ENCODE measurements at places on chromosomes 4 and X.
A peak's percentile ranks its signal among the peaks of the same experiment; 100 is the strongest.

DNA sequence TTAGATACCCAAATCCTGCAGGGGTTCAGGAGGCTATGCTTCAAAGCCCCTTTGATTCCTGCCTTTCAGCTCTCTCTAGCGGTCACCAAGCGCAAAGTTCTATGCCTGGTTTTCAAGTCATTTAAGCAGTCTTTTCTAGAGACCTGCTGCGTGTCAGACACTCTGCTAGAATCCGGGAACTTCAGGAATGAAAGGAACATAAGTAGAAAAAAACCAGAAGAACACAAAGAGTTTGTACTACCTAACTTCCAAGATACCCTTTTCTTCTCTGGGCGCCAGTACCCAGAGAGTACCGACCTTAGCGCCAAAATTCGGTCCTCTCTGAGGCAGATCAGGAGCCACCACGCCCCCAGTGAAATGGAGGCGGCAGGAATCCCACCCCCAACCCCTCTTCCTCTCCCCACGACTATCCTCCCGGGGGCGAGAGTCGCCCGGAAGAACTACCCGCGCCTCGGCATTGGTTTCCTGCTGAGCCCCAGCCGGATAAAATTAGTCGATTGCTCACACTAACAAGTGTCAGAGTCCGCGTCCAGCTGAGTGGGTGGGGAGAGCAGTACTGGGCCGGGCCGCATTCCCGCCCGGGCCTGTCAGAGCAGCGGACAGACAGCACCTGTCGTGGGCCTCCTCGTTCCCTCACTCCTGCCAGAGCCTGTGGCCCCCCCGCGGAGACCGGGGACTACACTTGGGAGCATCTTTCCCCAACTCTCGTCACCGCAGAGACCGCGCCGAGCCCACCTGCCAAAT, 78.8 kb downstream of the RLIM start:
- peak; percentile 59 for DNase-seq

- no peak for DNase-seq
Observed at GRCh38 chr4:130147641-130148040, 1051.7 kb downstream of the C4orf33 start.

DNA sequence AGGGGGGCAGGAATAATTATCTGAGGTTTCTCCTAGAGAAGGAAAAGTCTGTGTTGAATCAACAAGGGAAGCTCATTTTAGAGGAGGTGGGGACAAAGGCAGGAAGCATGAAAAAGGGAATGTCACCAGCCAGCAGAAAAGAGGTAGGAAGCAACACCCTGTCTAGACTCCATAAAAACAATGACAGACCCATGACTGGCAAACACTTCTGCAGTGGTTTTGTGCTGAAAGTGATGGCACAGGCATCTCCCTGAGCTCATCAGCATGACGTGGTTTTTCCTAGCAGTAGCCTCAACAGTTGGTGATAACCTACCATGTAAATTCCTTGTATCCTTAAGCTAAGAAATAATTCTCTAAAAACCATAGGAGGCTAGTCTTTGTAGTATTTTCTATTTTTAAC, 110.7 kb upstream of the GALNT7 start:
- DNase-seq, result no peak

DNA sequence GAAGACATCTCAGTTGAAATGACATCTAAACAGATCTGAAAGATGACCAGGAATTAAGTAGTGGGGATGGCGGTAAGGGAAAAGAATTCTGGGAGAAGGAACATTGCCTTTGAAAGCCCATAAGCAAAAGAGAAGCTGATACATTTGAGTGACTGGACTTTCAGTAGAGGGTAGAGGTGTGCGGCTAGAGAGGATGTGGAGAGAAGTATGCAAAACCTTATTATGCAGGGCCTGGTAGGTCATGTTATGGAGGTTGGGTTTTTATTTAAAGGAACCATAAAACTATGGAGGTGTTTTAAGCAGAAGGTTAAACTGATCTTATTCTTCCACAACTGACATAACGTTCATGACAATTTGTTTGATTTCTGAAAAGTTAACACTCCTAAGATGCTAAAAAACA, 36.3 kb downstream of the RPS6KA3 start:
- DNase-seq, result no peak

GRCh38 chr4:184168406-184169019, 49.2 kb downstream of the ENPP6 start:
- peak; percentile 72 for DNase-seq

DNA sequence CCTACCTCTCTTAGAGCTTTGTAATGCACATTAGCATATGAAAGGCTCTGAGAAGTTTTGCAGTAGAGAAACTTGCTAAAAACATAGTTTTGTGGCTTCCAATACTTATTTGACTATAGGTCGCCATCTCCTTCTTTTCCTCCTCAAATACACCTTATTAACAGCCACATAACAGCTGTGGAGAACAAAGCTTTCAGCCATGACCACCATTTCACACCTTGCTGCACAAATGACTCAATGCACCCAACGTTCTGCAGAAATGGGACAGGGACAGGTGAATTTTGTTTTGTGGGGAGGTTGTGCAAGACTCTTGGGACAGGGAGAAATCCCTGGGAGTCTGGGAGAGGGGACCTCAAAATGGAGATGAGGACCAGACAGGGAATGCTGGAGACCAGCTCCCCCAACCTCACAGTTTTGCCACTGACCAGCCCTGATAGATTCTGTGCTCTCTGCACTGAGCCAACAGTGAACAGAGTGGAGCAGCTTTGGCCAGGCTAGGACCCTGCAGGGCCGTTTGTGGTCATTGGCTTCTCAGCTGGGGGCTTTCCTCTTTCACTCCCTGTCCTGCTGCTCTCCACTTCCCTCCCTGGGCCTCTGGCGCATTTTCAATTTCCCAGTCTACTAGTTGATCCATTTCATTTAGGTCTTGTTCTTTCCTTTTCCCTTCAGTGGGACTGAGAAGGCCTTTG, 16.6 kb downstream of the FRMPD3 start:
- DNase-seq, result no peak

DNA sequence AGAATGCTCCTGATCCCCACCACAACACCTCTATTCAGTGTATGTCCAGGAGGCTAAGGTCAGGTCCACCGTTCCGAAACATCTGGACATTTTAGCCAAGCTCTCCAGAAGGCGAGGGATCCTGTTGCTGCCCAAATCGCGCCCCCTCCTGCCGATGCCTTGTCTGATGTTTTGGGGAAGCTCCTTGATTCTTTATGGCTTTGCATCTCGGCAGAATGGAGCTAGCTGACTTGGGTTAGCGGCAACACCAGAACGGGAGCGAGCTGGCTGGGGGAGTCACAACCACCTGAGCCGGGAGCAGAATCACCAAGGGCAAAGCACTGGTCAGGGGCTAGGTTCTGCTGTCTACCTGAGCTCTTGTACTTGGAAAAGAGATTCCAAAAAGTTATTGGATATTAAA, 6.6 kb upstream of the POU3F4 start:
- no peak for DNase-seq

DNA sequence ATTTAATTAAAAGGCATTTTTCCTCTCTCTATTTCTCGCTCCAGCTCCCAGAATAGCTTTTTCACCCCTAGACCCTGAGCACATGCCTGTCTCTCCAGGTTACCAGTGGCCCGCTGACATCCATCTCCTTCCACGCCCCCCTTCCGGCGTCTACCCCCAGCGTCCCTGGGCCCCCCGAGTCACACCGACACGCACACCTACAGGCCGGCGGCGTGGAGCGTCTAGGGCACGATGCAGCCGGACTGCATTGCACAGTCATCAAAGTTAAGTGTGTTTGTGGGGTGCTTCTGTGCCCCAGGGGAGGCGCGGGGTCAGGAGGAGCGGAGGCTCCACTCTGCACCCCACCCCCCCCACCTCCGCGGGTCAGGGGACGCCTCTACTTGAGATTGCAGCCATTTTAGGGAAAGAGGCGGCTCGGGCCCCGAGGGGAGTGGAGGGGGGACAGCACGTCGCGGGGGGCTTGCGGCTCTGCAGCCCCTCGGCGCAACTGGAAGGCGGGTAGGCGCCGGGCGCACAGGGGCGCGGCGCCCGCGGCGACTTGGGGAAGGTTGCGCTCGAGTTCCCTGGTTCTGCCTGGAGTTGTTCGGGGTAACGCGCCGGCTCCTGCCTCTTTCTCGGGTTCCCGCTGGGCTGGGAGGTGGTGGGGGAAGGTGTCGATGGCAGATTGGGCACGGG, 112.7 kb downstream of the DHX15 start:
- DNase-seq, result peak; percentile 21

DNA sequence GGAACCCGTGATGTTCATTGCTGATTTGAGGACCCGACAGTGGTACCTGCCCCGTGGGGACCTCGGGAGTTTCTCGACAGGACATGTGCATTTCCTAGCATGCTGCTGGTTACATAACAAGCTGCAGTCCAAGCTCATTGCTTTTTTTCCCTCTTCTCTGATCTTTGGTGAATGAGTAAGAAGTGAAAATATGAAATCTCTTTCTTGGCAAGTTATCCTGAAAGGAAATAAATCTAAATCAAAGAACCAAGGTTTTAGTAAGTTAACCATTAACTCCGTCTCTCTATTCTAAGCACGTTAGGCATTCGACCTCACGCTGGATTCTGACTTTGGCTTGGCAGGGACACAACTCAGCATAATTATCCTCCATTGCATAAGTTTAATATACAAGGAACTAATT, 86.6 kb downstream of the STK32B start:
- no peak for DNase-seq

- peak; percentile 12 for DNase-seq
Observed at GRCh38 chrX:110146521-110146920, 143.6 kb downstream of the TMEM164 start.
